ENCODE measurements at places on chromosomes 13 and 19.
A peak's percentile ranks its signal among the peaks of the same experiment; 100 is the strongest.

DNA sequence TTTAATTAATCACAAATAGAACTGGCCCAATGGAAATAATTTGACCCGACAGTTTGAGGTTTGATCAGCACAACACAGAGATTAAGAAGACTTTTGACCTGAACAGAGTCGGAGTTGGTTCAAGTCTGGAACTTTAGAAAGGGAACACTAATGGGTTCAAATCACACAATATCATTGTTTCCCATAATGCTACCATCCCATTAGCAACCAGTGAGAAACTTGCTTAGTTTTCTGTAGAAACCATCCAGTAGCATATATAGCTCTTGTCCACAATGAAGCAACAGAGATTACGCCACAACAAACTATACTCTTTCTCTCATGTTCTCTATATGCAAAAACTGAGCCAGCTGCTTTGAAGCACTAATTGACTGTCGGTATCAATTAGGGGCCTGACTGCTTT, 376.9 kb upstream of the SPRY2 start:
- no peak for DNase-seq
- no peaks in the 10 kb centered on the region for H3K4me1 ChIP-seq
- no peaks in the 10 kb centered on the region for H3K27me3 ChIP-seq

DNA sequence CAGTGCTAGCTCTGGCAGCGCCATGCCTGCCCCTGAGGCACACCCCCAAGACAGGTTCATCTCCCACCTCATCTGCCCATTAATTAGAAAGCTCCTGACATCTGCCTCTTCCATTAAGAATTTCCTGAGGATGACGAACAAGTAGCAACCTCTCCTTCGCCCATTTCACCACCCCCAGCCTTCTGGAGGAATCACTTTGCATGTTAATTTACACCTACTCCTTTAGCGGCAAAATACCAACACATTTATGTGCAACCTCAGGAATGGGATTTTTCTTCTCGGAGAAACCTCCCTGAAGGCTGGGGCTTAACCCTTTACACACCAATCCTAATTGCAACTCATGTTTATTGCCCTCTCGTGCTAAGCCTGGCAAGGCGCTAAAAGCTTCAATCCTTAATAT, 13.8 kb downstream of the SLC7A1 start:
- peaks cover 13% of the 10 kb centered on the region for H3K4me1 ChIP-seq
- no peaks in the 10 kb centered on the region for H3K27me3 ChIP-seq
- DNase-seq, result no peak
- no peak overlapping the region for H3K4me3 ChIP-seq

DNA sequence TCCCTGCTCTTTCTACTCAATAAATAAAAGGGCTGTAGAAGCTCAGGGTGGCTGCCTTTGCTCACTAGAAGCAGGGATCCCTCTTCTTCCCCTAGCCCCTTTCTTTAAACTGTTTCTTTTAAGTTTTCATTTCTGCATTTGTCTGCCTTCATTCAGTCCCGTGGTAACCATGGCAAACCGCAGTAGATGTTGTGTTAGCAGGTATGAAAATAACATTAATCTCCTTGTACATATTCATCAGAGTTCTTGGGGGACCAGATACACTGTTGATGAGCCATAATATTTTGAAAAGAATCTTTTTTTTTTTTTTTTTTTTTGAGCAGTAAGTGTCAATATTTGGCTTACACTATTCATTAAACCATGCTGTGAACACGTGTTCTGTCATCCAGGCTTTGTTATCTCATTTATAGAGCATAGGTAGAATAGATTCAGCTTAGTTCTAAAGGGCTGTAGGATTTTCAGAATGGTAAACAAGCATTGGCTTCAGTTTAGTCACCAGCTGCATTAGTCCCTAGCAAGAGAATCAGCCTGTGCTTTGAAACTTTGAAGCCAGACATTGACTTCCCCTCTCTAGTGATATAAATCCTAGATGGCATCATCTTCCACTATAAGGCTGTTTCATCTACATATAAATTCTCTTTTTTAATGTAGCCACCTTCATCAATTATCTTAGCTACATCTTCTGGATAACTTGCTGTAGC, 59.4 kb upstream of the SPRY2 start:
- no peak overlapping the region for H3K4me3 ChIP-seq
- no peaks in the 10 kb centered on the region for H3K36me3 ChIP-seq
- H3K4me1 ChIP-seq, result no peaks in the 10 kb centered on the region
- DNase-seq, result no peak
- no peak overlapping the region for H3K27ac ChIP-seq

GRCh38 chr19:6739390-6739882, at the start of gene TRIP10:
TSS of gene TRIP10 (plus strand) at chr19:6739680. CDS start at chr19:6739762, 82 bp downstream.
- H3K27me3 ChIP-seq, result no peaks in the 10 kb centered on the region
- H3K36me3 ChIP-seq, result no peaks in the 10 kb centered on the region
- peak within 1 kb of the TSS; percentile 60 for H3K4me3 ChIP-seq
- peak within 1 kb of the TSS; percentile 86 for H3K27ac ChIP-seq
- peaks cover 25% of the 10 kb centered on the region for H3K4me1 ChIP-seq
- DNase-seq, result peak; percentile 91

- peaks cover 2% of the 10 kb centered on the region for H3K4me1 ChIP-seq
- H3K36me3 ChIP-seq, result no peaks in the 10 kb centered on the region
These were observed 3.2 kb downstream of the IL17D start for GRCh38 chr13:20706661-20707060.

GRCh38 chr19:33156334-33156733, 24.4 kb downstream of the WDR88 start:
- H3K36me3 ChIP-seq, result no peaks in the 10 kb centered on the region
- H3K27ac ChIP-seq, result no peak overlapping the region
- H3K4me1 ChIP-seq, result no peaks in the 10 kb centered on the region
- no peaks in the 10 kb centered on the region for H3K27me3 ChIP-seq
- DNase-seq, result no peak

- DNase-seq, result peak; percentile 83
- H3K4me1 ChIP-seq, result peaks cover 20% of the 10 kb centered on the region
- peak overlapping the region; percentile 90 for H3K27ac ChIP-seq
- no peaks in the 10 kb centered on the region for H3K36me3 ChIP-seq
These were observed 13.7 kb downstream of the KLHL26 start for GRCh38 chr19:18650468-18651041.

GRCh38 chr13:69226427-69226826, 881.2 kb upstream of the ATXN8OS start:
- no peaks in the 10 kb centered on the region for H3K36me3 ChIP-seq
- H3K4me1 ChIP-seq, result no peaks in the 10 kb centered on the region
- no peaks in the 10 kb centered on the region for H3K27me3 ChIP-seq
- no peak overlapping the region for H3K4me3 ChIP-seq

- DNase-seq, result no peak
- no peaks in the 10 kb centered on the region for H3K27me3 ChIP-seq
- H3K4me3 ChIP-seq, result no peak overlapping the region
- H3K4me1 ChIP-seq, result no peaks in the 10 kb centered on the region
These were observed 144.6 kb downstream of the NBEA start for GRCh38 chr13:35086667-35087066.

GRCh38 chr19:28710278-28710677, 502.7 kb downstream of the UQCRFS1 start:
- no peak overlapping the region for H3K27ac ChIP-seq
- H3K4me1 ChIP-seq, result no peaks in the 10 kb centered on the region
- H3K27me3 ChIP-seq, result no peaks in the 10 kb centered on the region

DNA sequence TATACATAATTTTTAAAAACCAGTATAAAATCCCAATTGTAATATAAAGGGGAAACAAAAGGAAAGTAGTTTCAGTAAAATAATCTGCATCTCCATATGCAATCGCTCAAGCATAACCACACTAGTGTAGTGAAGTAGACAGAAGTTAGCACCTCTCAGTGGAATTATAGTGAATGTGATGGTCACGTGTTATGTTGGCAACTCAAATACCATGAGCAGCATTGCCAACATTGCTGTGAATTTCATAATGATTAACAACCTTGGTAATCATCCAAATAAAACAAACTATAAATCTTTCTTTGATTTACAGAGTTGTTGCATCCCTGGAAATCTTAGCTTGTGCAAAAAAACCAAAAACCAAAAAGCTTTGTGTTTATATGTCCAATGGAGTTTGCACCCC, 77.3 kb upstream of the SIAH3 start:
- no peak overlapping the region for H3K27ac ChIP-seq
- H3K4me1 ChIP-seq, result no peaks in the 10 kb centered on the region
- H3K4me3 ChIP-seq, result no peak overlapping the region
- H3K27me3 ChIP-seq, result no peaks in the 10 kb centered on the region
- no peak for DNase-seq

DNA sequence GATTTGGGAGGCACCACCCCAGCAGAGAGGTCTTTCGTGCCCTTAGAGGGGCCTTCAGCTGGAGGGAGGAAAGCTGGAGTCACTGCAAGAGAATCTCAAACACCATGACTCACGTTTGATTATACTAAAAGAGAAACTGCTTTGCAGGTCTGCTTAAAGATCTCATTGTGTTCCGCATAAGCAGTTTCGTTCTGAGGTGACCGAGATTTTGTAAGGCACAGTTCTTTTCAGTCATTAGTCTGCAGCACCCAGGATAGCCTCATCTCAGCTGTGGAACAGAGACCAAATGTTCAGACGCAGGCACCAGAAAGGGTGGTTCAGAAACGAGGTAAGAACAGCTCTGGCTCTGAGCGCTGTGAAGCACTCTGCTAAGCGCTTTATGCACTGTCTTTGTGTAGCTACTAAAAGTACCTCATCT, 71.2 kb upstream of the GTF3A start:
- H3K36me3 ChIP-seq, result no peaks in the 10 kb centered on the region
- H3K4me3 ChIP-seq, result no peak overlapping the region
- no peak for DNase-seq
- H3K4me1 ChIP-seq, result no peaks in the 10 kb centered on the region

DNA sequence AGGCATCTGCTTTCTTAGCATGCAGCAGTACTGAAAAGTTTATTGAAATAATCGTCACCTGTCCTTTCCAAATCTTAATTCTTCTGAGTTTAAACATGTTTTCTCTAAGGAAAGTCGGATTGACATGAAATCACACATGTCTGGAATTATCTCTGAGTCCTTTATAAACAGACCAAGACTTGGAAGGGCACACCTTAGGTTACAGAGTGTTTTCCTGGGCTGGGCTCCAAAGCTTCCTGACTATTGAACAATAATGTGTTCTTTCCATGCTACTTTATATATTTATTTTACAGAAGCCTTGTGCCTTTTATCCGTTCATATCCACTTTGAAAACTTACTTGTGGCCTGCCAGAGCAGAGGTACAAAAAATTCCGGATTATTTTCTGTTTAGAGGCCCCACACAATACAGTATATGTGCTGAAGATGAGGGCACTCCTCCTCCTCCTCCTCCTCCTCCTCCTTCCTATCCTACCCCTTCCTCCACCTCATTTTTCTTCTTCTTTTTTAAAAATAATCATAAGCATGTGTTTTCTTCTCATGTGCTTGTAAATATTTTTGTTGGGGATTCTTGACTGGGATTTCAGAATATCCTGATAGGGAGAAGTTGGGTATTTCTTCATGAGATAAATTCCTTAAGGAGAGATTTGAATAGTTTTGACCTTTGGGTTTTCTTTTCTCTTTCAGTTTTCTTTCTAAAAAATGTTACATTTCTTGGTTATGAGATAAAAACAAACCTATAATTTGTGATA, 52.3 kb downstream of the LRCH1 start:
- no peaks in the 10 kb centered on the region for H3K36me3 ChIP-seq
- no peak for DNase-seq
- H3K4me3 ChIP-seq, result no peak overlapping the region
- H3K27me3 ChIP-seq, result no peaks in the 10 kb centered on the region
- peaks cover 9% of the 10 kb centered on the region for H3K4me1 ChIP-seq

- H3K27ac ChIP-seq, result no peak overlapping the region
- DNase-seq, result no peak
- no peaks in the 10 kb centered on the region for H3K4me1 ChIP-seq
- no peaks in the 10 kb centered on the region for H3K36me3 ChIP-seq
- H3K4me3 ChIP-seq, result no peak overlapping the region
These were observed 29.5 kb downstream of the LTBP4 start for GRCh38 chr19:40630571-40631160.

DNA sequence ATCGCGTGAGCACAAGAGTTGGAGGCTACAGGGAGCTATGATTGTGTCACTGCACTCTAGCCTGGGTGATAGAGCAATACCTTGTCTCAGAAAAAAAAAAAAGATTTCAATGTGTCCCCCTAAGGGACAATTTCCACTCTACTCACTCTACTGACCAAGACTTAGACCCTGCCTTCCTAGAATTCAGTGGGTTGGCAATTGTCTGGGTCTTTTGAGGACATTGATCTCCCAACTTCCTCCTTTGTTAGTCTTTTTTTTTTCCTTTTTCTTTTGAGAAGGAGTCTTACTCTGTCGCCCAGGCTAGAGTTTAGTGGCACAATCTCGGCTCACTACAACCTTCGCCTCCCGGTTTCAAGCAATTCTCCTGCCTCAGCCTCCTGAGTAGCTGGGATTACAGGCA, 2.2 kb downstream of the SPTBN4 start:
- peaks cover 8% of the 10 kb centered on the region for H3K4me1 ChIP-seq
- no peak overlapping the region for H3K27ac ChIP-seq
- H3K27me3 ChIP-seq, result no peaks in the 10 kb centered on the region
- no peak overlapping the region for H3K4me3 ChIP-seq
- no peaks in the 10 kb centered on the region for H3K36me3 ChIP-seq

- no peak overlapping the region for H3K4me3 ChIP-seq
- H3K27ac ChIP-seq, result no peak overlapping the region
- no peaks in the 10 kb centered on the region for H3K4me1 ChIP-seq
- H3K27me3 ChIP-seq, result no peaks in the 10 kb centered on the region
These were observed 1.5 kb downstream of the ZNF235 start for GRCh38 chr19:44303320-44303719.

GRCh38 chr13:53121131-53121773, 92.6 kb downstream of the OLFM4 start:
- H3K4me1 ChIP-seq, result no peaks in the 10 kb centered on the region
- H3K27ac ChIP-seq, result no peak overlapping the region
- no peak for DNase-seq
- H3K27me3 ChIP-seq, result no peaks in the 10 kb centered on the region
- H3K4me3 ChIP-seq, result no peak overlapping the region
- no peaks in the 10 kb centered on the region for H3K36me3 ChIP-seq

GRCh38 chr13:76474356-76474755, 411.8 kb downstream of the KCTD12 start:
- no peaks in the 10 kb centered on the region for H3K36me3 ChIP-seq
- no peaks in the 10 kb centered on the region for H3K27me3 ChIP-seq
- H3K4me3 ChIP-seq, result no peak overlapping the region
- no peaks in the 10 kb centered on the region for H3K4me1 ChIP-seq
- DNase-seq, result no peak

DNA sequence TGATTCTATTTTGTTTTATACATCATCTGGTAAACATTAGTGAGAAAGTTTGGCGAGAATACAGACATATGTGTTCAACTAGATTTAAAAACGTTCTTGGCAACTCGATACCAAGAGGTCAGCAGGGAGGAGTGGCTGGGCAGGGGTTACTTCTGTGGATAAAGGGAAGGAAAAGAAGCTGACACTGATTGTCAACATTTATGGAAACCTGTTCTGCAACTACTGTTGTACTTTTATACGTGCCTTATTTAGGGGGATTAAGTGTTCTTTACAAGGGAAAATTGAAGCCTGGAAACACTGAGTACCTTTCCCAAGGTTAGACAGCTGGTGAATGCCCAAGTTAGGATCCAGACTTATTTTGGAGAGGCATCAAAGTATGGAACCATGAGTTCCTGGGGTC, 65.0 kb downstream of the MTUS2 start:
- no peak overlapping the region for H3K27ac ChIP-seq
- no peaks in the 10 kb centered on the region for H3K36me3 ChIP-seq
- H3K4me1 ChIP-seq, result no peaks in the 10 kb centered on the region
- H3K4me3 ChIP-seq, result no peak overlapping the region
- H3K27me3 ChIP-seq, result no peaks in the 10 kb centered on the region
